ENCODE measurements at places on chromosomes 7 and 10.
A peak's percentile ranks its signal among the peaks of the same experiment; 100 is the strongest.

DNA sequence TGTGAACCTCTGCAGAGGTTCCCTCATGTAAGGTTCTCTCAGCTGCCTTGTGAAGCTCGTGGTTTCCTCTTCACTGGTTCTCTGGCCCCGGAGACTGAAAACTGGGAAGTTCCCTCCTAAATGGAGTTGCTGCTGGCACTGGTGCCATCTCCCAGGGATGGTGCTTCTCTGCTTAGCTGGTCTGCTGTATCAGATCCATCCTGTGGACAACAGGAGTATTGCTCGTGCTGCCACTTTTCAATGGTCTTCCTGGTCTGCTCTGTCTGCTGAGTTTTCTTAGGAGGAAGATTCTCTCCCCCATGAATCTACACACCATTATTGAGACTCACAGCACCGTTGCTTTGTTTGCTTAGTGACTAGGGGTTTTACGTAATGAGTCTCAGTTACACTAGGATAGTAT lies 247.8 kb downstream of the OTUD1 start:
- no peak for DNase-seq

DNA sequence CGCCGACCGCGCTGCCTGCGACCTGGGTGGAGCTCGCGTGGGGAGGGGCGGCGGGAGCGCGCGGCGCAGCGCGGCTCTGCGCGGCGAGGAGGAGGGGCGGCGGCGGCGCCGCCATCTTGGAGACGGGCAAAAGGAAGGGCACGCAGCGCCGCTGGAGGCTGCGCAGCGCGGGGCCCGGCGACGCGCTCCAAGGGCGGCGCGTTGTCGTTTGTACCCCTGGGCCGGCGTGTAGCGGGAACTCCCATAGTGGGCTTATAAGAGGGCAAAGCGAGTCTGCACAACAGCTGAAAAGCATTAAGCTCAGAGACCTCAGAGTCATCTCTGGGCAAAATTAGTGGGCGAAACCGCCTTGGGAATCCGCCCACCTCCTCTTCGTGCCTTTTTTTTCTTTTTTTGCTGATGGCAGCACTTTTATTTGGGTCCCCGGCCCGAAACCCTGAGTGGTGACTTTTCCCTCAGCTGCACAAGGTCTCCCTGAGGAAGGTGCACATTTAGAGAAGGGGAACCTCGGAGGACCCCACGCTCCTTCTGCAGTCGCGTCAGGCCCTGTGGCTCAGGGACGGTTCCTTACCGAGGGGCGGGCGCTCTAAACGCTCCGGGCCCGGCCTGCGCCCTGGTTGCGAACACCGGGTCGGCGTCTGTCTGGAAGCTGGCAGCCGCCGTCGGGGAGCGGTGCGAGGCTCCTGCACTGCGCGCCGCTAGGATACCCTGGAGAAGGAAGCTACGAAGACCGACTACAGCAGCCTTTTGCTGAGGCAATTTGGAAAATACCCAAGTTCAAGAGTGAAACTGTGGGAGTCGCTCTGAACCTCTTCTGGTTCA lies 428 bp upstream of the MCMBP start:
- DNase-seq: peak; percentile 89

- no peak for DNase-seq
Measured at GRCh38 chr7:69204943-69205342, 393.3 kb upstream of the AUTS2 start.

DNA sequence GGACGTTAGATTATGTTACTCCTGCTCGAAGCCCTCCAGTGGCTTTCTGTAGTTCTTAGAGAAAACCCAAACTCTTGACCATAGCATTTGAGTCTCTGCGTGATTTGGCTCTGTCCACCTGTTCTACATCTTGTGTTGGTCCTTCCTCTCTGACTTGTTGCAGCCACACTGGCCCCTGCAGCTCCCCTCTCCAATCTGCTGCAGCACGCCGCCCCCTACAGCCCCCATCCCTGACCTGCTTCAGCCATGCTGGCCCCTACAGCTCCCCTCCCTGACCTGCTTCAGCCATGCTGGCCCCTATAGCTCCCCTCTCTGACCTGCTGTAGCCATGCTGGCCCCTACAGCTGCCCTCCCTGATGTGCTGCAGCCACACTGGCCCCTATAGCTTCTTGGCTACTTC lies 29.2 kb downstream of the TRRAP start:
- no peak for DNase-seq

DNA sequence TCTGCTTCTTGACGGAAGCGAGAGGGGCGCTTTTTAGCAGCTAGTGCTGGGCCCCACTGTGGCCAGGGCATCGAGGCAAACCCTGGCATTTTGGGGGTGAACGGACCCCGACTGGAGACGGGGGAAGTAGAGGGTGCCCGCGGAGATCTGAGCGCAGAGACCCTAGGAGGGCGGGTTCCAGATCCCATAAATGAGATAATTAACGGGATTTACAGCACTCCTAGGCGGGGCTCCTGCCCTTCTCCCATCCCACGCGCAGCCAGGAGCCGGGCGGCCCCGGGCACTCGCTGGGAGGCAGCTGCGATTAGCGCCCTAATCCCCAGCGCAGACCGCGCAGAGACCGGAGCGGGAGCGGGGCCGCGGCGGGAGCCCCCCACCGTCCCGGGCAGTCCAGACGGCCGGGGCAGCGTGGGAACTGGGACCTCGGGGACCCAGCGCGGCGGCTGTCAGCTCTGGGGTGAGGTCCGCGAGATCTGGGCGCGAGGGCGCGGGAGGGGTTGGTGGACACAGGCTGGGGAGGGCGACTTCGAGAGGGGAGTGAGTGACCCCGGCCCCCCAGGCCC lies 735 bp downstream of the JCAD start:
- DNase-seq: peak; percentile 83

GRCh38 chr7:13829231-13829630 lies 160.2 kb downstream of the ETV1 start:
- no peak for DNase-seq

DNA sequence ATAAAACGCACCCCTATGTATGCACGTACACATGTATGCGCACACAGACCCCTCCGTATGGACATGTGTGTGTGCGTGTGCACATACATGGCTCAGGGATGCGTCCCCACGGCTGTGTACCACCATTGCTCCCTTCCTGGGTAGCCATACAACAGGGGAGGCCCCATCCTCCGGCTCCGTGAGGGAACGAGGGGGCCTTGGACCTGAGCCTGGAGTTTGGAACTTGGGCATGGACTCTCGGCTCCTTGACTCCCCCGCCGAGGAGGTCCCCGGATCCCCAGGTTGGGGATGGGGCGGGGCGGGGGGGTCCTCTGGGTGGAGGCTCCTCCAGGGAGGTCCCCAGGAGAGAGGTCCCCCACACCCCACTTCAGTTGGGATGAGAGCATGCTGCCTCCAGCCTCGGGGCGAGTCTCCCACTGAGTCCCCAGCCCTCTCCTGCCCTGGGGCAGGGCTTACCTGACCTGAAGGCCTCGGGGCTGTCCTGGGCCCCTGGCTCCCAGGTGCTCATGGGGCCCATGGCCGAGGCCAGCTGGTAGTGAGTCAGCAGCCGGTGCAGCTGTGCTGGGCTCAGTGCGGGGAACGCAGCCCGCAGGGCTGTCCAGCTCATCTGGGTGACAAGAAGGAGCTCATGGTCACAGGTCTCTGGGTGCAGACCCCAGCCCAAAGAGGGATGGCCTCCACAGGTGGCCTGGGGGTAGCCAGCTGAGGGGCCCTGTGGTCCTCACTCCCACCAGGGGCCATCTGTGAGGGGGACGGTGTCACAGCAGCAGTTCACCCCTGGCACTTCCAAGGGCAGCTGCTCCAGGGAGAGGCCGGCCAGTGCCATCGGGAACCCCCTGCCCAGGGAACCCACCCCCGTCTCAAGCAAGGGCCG lies 29.9 kb downstream of the AP5Z1 start:
- no peak for DNase-seq

GRCh38 chr10:119479532-119479931 lies 63.0 kb downstream of the RGS10 start:
- DNase-seq: no peak

DNA sequence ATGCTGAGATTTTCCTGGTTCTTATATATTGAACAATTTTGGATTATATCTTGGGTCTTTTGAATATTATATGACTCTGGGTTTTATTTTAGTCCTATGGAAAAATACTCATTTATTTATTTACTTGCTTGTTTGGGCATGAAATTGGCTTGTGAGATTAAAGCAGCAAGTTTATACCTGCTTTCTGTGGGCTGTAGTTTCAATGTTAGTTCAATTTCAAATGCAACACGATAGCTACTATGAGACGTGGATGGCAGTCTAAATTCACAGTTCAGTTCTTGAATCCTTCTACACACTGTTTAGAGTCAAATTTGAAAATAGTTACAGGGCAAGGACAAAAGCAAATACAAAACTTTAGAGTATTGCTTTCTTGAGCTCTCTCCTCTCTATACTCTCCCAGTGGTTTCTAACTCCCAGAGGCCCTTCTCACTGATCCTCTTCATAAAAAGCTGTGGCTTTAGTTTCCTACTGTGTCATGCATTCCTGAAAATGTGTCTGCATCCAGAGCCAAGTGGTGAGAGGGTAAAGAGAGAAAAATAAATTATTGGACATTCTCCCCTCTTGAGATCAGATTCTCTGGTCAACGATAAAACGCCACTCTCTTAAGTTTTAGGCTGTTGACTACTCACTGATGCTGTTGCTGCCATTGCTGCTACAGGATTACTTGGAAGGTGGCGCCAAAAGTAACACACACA lies 34.4 kb downstream of the POLR1F start:
- DNase-seq: no peak

- no peak for DNase-seq
Measured at GRCh38 chr10:113103131-113103840, 153.2 kb downstream of the TCF7L2 start.

GRCh38 chr7:94748376-94748775 lies 92.4 kb upstream of the SGCE start:
- DNase-seq: no peak

DNA sequence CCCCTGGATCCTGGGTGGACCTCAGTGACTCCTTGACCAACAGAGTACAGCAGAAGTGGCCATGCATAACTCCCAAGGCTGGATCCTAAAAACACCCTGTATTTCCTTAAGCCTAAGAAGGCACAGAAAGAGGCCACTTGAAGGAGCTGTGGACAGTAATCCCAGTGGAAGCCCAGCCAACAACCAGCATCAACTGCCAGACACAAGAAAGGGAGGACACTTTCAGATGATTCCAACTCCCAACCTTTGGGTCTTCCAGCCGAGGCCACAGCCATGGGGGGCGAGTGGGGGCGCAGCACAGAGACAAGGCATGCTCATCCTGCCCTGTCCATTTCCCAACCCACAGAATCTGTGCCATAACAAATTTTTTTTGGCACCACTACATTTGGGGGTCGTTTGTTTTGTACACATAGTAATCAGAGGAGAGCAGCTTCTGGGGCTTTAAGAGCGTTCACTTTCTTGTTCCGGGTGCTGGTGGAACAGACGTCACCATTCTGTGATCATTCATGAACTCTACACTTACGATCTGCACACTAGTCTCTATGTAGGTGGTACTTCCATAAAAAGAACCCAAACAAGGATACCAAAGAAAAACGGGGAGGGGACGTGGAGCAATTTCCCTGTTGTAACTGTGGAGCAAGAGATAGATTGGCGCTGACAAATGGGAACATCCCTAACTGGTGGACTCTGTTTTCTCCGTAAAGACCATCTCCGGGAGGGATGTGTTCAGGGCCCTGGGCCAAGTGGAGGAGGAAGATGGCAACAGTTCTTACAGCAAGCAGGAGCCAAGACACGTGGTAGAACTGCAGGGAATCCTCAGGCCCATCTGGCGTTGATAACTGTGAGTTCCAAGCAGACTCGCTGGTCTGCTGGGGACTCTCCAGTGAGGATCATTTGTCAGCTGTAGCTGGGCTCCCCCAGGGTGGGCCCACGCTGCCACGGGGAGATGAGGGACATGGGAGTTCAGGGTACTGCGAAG lies 6.0 kb upstream of the SLC29A3 start:
- DNase-seq: peak; percentile 72

DNA sequence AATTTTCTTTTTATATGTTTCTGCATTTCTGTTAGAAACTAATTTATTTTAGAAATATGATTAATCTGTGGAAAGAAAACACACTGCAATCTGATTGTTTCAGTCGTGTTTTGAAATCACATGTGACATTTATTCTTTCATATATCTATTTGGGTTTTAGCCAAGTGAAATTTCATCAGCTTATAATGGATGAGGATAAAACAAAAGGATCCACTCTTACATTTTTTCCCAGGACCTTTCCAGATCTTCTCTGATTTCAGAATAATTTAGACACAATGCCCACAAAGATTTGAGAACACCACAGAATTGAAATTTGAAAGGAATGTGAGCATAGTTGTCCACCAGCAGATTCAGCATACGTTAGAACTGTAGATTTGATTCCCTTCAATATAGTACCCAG lies 29.1 kb downstream of the CBLL1 start:
- DNase-seq: no peak

- no peak for DNase-seq
Measured at GRCh38 chr7:151993977-151994676, 31.3 kb upstream of the GALNT11 start.

- no peak for DNase-seq
Measured at GRCh38 chr7:20560325-20561180, 54.9 kb upstream of the ABCB5 start.

GRCh38 chr7:100890653-100891567 lies 1.4 kb upstream of the UFSP1 start:
- DNase-seq: no peak

DNA sequence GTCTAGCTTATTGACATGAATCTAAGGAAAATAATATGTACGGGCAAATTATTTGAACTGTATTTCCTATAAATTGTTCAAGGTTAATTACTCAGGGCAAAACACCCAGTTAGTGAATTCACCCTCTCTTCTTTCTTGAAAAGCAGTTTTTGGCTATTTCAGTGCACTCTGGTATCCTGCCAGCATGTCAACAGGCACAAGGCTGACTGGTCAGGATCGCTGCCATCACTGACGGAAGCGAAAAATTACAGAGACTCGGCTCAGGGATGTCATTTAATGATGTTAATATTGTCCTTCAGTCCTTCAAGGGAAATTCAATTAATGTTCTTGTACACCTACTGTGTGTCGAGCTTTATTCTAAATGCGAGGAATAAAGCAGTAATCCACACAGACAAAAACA lies 28.3 kb upstream of the OLAH start:
- DNase-seq: no peak

DNA sequence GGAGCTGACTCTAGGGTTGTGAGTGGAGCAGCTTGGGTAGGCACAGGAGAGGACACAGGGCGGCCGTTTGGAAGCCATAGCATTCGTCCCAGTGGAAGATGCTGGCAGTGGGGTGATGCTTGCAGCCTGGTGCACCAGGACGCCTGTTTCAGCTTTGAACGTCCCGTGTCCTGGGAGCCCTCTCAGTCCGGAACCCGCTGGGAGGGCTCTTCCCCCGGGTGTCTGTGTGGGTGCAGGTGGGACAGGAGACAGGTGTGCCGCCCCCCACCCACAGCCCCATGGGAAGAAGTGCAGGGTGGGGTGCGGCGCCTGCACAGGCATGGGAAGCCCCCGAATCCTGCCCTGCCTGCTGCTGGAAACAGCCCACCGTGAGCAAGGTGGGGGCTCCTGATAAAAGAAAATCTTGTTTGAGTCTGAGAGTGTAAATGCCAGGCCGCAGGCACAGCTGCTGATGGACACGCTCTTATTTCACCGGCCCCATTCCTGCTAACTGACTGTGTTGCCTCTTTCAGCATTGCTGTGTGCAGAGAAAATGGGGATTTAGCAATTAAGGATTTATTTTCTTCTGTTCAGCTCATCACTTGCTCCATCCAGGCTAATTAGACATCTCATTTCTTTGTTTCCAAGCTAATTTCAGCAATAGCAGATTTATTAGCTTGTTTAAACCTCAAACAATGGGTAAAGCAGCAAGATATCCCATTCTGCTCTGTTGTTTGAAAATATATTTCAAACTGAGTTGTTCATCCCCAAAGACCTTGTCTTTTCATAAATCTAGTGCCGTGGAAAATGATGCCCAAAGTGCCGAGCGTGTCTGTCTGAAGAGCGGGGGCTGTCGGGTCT lies 54.9 kb upstream of the DPYSL4 start:
- no peak for DNase-seq

GRCh38 chr7:140922741-140923345 lies 1.9 kb downstream of the BRAF start:
- DNase-seq: no peak
